Coronary artery (tissue), 2 donors: ENCODE measurements at places on chromosomes 1 and 21.

GRCh38 chr1:86788300-86789206 lies 84.2 kb downstream of the SH3GLB1 start:
- DNase-seq, result no peak

- no peak for DNase-seq
Observed at GRCh38 chr1:53868565-53868964, 21.0 kb downstream of the YIPF1 start.

DNA sequence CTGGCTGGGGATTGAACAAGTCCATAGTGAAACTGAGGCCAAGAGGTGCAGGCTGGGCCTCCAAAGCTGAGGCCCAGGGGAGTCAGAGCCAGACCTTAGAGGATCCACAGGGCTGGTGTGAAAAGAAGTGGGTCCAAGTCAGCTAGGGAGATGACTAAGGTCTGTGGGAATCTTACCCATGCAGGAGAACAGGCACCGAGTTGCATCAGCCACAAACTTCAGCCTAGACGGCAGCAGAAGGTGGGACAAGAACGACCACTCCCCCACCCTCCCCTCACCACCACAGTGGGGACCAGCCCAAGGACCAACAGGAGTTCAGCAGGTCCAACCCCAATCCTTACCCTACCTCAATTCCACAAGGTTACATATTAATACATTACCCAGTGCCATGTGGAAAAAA lies 282.3 kb downstream of the TTLL7 start:
- DNase-seq, result no peak

- no peak for DNase-seq
Observed at GRCh38 chr1:83849191-83850061, 149.5 kb downstream of the TTLL7 start.
